ENCODE measurements at places on chromosomes 6 and 20.

DNA sequence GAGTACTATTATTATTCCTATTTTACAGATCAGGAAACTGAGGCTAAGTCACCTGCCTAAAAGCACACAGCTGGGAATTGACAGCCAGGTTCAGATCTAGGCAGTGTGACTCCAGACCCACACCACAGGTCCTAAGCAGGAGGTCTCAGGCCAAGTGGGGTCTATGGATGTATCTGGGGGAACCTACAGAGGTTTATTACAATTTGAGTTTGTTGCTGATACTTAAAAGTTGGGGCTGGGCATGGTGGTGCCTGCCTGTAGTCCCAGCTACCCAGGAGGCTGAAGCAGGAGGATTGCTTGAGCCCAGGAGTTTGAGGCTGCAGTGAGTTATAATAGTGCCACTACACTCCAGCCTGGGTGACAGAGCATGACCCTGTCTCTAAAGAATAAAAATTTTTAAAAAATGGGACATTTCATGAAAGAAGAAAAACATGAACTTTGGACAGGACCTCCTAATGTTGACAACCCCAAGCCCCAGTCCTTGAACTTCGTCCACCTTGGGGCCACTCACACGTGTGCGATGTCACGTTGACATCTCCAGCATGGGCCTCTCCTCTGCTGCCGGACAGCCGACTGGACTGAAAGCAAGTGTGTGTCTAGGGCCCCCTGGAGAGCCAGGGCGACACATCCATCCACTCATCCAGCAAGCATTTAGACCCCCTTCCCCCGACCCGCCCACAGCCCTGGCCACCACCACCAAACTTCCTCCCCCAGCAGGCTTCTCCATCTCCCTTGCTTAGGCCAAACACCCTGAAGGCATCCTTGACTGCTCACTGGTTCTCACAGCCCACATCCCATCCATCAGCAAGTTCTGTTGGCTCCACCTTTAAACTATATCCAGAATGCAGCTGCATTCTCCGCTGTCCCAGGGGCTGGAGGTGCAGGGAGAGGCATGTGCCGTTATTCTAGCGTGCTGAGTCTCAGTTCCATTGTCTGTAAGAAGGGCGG is 40.0 kb downstream of the NOL4L start:
- DNase-seq, result no peak

GRCh38 chr6:81105998-81106397 is 646.5 kb downstream of the TENT5A start:
- no peak for DNase-seq

DNA sequence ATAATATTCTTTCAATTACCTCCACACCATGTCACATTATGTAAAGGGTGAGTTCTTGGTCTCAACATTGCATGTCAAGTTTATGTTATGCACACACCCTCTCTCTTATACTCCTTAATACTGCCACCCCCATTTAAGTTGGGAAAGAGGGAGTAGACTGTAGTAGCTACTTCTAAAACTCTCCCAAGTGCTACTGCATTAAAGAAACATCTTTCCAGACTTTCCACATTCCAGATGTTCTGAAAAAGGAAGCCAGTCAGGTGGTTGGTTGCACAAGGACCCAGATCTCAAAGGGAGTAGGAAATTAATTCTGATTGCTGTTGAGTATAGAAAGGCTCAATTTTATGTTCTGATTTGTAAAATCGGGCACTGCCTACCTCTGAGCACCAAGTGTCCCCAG is 419.5 kb downstream of the CD83 start:
- DNase-seq, result no peak

DNA sequence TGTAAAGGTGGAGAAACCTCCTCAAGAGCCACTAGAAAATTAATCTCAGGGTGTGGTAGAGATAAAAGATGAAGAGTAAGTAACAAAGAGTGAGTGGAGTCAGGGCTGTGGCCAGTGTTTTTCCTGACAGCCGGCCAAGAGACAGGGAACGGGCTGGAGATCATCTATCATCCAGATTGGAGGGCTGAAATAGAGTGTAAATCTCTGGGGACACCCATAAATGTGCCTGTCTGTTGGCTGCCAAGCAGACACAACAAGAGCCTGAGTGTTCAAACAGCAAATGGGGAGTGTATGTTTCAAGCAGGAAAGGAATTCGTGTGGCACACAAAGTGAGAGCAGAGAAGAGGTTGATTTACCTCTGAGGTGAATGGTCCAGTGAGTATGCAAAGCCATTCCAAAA is 326.4 kb upstream of the KHDRBS2 start:
- no peak for DNase-seq

DNA sequence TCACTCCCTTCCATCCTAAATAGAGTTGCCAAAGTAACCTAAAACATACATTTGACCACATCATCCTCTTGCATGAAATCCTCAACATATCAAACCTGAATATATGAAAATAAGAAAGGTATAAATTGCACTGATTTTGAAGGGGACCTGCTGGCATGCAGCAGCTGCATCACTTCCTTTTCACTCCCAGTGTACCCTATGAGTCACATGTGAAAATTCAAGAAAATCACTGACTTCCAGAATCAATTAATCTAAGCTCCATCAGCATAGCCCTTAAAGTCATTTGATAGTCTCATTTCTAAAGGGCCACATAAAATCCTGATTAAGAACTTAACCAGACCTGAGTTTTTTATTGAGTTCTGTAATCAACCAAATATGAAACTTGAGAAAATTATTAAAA is 24.3 kb downstream of the SNX14 start:
- no peak for DNase-seq

DNA sequence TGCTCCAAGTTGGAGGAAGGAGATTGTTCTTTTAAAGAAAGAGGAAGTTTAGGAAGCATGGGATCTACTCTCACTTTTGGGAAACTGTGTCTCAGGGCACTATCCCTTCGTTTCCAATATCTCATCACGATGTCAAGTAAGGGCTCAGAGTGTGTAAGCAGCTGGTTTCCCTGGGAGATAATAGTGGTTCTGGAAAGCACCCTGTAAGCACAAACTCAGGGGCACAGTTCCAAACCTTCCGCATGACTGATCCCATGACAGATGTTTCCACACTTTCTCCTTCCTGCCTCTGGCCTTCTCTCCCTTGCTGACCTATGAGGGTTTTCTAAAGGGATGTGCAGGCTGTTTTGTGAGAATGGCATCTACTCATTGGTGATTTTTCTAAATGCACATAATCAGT is 33.9 kb downstream of the ADTRP start:
- DNase-seq, result no peak

- no peak for DNase-seq
Observed at GRCh38 chr20:12225898-12226297, 308.2 kb downstream of the BTBD3 start.

DNA sequence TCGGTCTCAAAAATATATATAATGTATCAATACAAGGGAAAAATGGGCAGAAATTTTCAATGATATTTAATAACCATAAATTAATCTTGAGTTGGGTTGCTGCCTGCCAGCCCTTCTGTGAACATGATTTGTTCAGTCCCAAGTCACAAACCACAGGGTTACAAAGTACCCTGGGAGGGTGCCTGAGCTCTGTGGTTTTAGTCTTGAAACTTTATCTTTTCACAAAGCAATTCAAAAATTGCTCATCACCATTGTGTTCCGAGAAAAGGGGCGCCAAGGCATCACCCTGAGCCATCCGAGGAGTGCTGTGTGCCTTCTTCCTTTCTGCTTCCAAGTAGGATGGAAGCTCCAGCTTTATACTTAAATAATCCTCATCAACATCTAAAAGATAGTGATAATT is 141.6 kb upstream of the AKAP12 start:
- no peak for DNase-seq

All from HEK293T (cell line).